ENCODE measurements at places on chromosomes 12 and 14.

GRCh38 chr12:66296176-66296683, 6.1 kb upstream of the HELB start:
- no peak for DNase-seq

GRCh38 chr14:98510392-98510791, 761.6 kb downstream of the BCL11B start:
- no peak for DNase-seq

- DNase-seq = no peak
Observed at GRCh38 chr14:58656671-58657411, 19.1 kb downstream of the DACT1 start.

- peak; percentile 46 for DNase-seq
Observed at GRCh38 chr12:93813972-93814821, 137.0 kb downstream of the CRADD start.

DNA sequence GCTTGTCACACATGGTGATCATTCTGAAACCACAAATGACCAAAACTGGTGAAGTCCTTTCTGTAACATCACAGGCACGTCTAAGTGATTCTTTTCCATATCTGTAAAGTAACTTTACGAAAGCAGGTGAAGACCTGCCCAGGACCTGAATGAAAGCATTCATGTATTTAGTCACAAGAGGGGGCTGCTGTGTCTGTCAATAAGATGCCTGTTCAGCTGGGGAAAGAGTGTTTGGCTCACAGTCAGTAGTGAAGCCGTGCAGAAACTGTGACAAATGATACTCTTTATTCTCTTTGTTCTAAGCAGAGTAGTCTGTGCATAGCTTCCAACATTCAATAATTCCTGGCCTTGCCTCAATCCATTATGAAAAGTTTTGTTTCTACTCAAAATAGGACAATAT, 373.5 kb upstream of the OR4E1 start:
- no peak for DNase-seq

DNA sequence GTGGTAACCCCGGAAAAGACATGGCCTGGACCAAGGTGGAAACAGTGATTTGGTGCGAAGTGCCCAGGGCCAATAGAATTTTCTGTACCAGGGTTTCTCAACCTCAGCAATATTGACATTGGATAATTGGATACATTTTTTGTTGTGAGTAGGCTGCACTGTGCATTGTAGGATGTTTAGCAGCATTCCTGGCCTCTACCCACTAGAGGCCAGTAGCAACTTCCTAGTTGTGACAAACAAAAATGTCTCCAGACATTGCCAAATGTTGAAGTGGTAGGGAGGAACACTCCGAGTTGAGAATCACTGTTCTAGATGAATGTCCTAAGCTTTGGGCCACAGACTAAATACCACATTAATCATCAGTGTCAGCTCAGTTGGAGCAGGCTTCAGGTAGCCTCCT, 6.2 kb upstream of the CGRRF1 start:
- peak; percentile 37 for DNase-seq

DNA sequence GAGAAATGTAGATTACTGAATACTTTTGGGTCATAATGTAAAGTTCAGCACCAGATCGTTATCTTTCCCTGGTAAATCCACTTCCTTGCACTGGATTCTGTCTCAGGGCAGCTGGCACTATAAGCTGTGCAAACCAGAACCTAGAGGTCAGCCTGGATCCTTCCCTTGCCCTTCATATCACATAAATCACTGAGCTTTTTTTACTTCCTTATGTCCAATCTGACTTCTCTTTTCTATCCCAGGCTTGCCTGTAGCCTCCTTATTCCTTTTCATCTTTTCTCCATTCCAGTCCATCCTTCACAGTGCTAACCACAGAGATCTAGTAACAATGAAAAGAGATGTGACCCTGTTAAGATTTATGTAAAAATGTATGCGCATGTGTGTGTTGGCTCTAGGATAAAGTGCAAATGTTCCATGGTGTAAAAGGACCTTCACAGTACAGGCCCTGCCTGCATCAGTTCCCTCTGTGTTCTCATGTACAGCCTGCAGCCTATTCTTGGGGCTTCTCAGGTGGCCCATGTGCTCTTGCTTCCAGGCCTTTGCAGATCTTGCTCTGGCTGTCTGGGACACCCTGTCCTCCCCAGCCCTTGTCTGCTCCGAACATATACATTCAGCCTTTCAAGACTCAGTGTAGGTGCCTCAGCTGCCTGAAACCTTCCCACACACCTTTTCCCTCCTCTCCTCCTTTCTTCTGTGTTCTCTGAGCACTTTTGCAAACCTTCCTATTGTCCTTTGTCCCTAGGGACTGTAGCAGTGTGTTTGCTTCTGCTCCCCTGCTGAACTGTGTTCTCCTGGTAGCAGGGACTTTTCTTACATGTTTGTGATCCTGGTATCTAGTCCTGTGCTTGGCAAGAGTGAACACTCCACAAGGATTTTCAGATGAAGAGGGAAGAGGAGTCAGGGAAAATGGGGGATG, 30.0 kb downstream of the PELI2 start:
- DNase-seq = no peak

DNA sequence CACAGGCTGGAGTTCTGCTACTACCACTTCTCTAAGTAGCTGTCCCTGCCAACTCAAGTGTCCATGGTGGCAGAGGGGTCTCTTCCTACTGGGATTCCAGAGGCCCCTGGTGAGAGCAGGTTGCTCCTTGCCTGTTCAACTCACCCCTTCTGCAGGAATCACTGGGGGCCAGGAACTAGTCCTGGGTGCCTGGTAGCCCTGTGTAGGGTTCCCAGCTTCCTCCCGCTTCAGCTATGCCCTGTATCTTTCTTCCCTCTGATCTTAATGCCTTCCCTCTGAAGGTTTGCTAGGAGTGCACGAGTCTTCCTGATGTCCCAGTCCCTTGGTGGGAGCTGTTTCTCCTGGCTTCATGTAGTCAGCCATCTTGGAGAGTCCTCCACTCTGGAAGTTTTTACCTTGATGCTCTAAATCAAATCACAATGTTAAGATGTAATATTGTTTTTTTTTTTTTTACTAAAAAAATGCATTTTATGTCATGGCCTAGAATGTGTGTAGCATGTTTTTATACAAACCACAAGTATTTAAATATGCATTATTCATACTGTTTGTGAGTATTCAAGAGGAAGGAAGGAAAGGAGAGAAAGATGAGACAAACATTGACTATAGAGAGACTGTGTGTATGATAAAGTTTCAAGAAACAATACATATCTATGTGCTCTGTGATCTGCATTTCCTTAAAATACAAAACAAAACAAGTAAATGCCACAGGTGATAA, 54.7 kb downstream of the FRS2 start:
- no peak for DNase-seq

- DNase-seq = no peak
Observed at GRCh38 chr12:114713466-114714215, 29.7 kb upstream of the TBX3 start.

DNA sequence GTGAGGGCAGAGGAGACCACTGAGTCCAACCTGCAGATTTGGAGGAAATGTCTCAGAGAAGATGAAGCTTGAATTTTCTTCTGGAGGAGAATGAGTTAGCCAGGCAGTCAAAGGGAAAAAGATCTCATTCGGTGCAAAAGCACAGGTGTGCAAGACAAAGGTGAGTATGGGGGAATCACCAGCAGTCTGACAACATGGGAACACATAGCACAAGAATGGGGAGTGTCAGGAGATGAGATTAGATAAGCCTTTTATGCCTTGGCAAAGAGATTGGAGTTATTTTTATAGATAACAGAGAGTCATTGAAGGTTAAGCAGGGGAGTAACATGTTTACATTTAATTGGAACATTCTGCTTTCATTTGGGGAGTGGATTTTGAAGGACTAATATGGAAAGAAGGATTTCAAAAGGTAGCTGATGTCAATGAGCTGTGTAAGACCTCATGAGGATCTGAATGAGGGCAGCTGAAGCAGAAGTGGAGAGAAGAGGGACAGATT, 171.3 kb upstream of the NTF3 start:
- DNase-seq = no peak

DNA sequence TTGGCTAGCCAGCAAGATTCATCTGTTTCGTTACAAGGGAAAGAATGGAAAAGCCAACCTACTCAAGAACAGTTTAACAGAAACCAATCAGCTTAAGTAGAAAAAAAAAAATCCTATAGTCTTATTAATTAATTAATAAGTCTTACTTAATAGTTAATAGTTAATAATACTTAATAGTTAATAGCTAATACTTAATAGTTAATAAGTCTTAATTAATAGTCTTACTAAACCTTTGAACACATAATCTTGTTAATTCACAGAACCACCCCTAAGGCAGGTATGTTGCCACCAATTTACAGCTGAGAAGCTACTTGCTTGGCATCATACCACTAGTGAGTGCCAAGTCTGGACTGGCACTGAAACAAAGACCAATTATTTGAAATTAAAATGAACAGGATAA, 19.9 kb downstream of the MFAP5 start:
- no peak for DNase-seq

DNA sequence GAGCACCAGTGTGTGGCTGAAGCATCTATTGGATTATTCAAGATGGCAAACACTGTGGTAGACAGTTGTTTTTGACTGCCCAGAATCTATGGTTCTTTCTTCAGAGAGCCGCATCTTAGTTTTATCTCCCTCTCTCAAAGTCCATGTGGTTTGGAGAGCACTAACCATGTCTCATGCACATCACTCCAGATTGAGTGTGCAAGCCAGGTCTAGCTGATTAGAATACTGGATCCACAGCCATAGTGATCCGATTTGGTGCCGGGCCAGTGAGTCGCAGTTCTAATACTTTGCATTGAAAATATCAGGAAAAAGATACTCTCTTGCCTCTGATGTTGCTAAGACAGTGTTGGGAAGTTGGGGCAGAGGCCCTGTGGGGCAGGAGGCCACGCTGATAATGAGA, 4.6 kb upstream of the SBNO1 start:
- no peak for DNase-seq

- no peak for DNase-seq
Observed at GRCh38 chr12:107646436-107646835, 39.2 kb upstream of the PWP1 start.

DNA sequence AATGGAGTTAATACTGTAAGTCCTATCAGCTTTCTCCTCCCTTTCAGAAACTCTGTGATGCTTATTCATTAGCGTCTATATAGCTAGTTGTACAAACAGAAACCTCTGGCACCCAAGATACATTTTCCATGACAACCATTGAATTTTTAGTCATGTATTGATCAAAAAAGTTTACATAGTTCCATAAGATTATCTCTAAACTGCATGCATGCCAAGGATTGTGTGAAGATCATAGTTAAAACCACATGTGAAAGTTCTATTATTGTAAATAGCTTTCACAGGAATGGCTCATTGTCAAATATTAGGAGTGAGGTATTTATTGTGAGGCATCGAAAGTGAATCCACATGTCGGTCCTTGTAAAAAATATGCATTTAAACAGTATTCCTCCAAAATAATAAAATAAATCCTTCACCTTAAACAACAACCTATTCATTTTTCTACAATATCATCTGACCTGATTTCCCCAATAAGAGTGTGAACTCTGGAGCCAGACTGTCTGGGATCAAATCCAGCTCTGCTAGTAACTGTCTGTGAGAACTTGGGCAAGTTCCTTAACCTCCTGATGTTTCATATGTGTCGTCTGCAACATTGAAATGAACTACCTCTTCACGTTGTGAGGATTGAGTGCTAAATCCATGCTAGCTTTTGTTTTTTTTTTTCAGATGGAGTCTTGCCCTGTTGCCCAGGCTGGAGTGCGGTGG, 10.6 kb upstream of the CDKL1 start:
- DNase-seq = peak; percentile 10

GRCh38 chr12:4564818-4565217, 2.8 kb downstream of the DYRK4 start:
- DNase-seq = no peak

GRCh38 chr14:51546099-51546498, 105.6 kb upstream of the FRMD6 start:
- no peak for DNase-seq

DNA sequence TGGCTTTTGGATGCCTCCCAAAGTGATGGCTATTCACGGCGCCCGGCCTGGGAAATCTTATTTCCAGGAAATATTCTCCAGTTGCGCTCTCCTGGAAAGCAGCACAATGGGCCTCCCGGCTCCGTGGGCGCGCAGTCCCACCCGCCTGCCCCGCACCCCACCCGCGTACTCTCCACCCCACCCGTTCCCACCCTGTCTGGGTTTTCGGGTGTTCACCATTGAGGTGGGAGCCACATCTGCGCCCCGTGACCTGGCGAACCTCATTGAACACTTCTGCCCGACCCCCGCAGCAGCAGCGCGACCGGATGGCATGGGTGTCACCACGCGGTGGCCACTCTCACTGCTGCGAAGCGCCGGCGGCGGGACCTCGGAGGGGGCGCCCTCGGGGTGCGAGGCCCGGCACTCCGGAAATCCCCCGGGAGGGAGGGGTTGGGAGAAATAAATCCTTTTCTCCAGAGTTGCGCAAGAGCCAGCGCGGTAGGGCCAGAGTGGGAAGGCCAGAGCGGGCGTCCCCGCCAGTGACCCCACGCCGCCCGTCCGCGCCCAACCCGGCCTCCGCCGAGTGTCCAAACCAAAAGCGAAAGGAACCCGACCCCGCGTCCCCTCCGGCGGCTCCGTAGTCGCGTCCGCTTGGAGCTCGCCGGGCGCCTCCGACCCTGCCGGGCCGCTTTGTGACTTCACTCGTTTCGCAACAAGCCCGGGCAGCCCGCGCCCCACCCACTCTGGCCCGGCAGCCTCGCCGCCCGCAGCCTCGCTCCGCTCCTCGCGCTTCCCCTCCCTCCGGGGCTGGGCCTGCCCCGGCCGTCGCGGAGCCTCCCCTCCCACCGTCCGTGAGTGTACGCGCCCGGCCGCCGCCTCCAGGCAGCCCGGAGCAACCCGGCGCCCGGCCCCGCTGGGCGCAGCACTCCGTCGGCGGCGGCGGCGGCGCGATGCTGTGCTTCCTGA, at the start of gene DRAM1:
Gene DRAM1 (plus strand): TSS at position 720 of the 945 bp plus-strand sequence. CDS start 210 bp downstream, at position 930.
- DNase-seq = peak; percentile 78

DNA sequence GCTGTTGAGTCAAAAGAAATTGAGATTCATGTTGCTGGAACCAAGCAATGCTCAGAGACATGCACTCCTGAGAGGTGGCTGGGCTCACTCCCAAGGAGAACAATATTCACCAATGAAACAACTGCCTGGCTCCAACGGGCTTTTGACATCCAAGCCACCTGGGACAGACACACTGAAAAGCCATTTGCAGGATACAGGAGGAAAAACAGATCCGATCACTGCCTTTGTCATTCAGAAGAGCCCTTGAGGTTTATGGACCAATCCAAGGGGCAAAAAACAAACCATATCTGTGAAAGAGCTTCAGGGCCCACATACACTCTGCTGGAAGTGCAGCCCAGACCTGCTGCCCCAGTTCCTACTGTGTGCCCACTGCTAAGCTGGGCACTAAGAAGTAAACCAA, 277.5 kb downstream of the NUAK1 start:
- DNase-seq = no peak

DNA sequence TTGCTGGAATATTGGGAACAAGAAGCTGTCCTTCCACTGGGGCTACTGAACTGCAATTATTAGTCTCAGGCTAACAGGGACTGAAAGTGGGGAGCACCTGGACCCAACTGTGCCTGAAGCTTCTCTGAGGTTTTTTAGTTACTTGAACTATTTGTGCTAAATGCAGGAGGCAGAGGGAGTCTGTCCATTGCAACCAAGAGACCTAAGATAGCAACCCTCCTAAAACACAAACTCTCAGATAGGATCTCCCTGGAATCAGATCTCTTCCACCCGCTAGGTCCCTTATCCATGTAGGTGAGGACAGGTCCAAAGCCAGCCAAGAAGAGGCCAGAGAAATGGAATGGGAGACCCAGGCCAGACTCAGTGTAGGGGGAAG, 58.1 kb downstream of the NCOR2 start:
- DNase-seq = no peak

- no peak for DNase-seq
Observed at GRCh38 chr12:68327896-68328295, 4.3 kb downstream of the MDM1 start.

Data from astrocyte (in vitro differentiated cells and primary cell).